ENCODE measurements at places on chromosomes 13 and 19. TPM values are rescaled to one million over a fixed set of nuclear protein-coding genes. Genes with fewer than 3 reads are reported as not detected.

Gene ZNF208
- total RNA-seq: 0.61 TPM

Gene CERS1
- 0.59 TPM for total RNA-seq

Gene THSD1
- total RNA-seq: 1.2 TPM

Gene ARHGAP45
- 47.2 TPM for total RNA-seq

Gene PCDH17
- total RNA-seq: 1.2 TPM

Gene CYSLTR2
- total RNA-seq: 0.36 TPM

Gene FGF21
- total RNA-seq: not detected

Gene CEACAM3
- 1.2 TPM for total RNA-seq

Gene KLK15
- 8.5 TPM for total RNA-seq

Gene KIR3DL2
- 0.15 TPM for total RNA-seq

Gene MZF1
- 22.8 TPM for total RNA-seq

Gene ZNF329
- 3.1 TPM for total RNA-seq

Gene ELSPBP1
- not detected for total RNA-seq

Gene SMIM17
- total RNA-seq: not detected

Gene MAN2B1
- total RNA-seq: 116 TPM

Gene KASH5
- total RNA-seq: not detected

Gene TMEM238
- 89.4 TPM for total RNA-seq

Gene ZIC2
- total RNA-seq: 0.08 TPM

Gene SULT2A1
- 0.67 TPM for total RNA-seq

Gene CYP2F1
- total RNA-seq: not detected

Gene TSSK6
- total RNA-seq: 1.6 TPM

Gene LYL1
- 2.0 TPM for total RNA-seq

Gene TGFBR3L
- total RNA-seq: not detected

Gene TMEM145
- total RNA-seq: 0.25 TPM

Gene FUT1
- 0.56 TPM for total RNA-seq

Gene GALP
- total RNA-seq: not detected

Gene ZNF211
- 7.4 TPM for total RNA-seq

Gene ZNF177
- 0.82 TPM for total RNA-seq

Gene RFXAP
- 2.9 TPM for total RNA-seq

Gene MBD3L1
- not detected for total RNA-seq

Gene NPAS1
- total RNA-seq: 0.37 TPM

Gene TNFRSF19
- total RNA-seq: 1.1 TPM

Gene TPGS1
- total RNA-seq: 17.4 TPM

Gene ZNF534
- total RNA-seq: not detected

Gene SLC25A41
- 0.85 TPM for total RNA-seq

Gene KRTDAP
- total RNA-seq: not detected

Gene ITGBL1
- total RNA-seq: 0.18 TPM

Gene NCLN
- total RNA-seq: 113 TPM

Gene ZNF491
- 3.5 TPM for total RNA-seq

Gene NTN5
- total RNA-seq: 0.49 TPM

Gene NAPSA
- total RNA-seq: 0.55 TPM

Gene LGI4
- total RNA-seq: 9.7 TPM

Gene CGB5
- total RNA-seq: not detected

Gene CGB2
- not detected for total RNA-seq

Gene VSTM2B
- total RNA-seq: not detected

Gene S1PR4
- 1.1 TPM for total RNA-seq

Gene MADCAM1
- total RNA-seq: 3.1 TPM

Gene ZNF709
- total RNA-seq: 1.3 TPM

Gene ERICH6B
- total RNA-seq: not detected

Gene DHX34
- 10.6 TPM for total RNA-seq

Gene GDF15
- total RNA-seq: 87.6 TPM

Gene CYP2A6
- total RNA-seq: not detected

Gene DZIP1
- 1.4 TPM for total RNA-seq

Gene HAUS8
- total RNA-seq: 10.7 TPM

Gene KCNN4
- 45.6 TPM for total RNA-seq

Measured in left colon (tissue), 2 donors.